ENCODE measurements at places on chromosomes 7 and 10. TPM values are rescaled to one million over a fixed set of nuclear protein-coding genes. Genes with fewer than 3 reads are reported as not detected.

DNA sequence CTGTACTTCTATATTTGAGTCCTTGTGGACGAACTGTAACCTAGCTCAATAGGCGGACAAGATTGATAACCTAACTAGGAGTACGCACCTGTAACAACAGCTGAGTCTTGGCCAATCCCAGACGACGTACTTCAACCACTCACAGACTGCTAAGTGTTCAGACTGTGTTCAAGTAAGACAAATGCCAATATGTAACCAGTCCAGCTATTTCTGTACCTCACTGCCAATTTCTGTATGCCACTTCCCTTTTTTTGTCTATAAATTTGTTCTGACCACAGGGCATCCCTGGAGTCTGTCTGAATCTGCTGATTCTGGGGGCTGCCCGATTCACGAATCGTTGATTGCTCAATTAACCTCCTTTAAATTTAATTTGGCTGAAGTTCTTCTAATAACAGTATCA lies 32.2 kb downstream of the HACD1 start:
- DNase-seq, result no peak

DNA sequence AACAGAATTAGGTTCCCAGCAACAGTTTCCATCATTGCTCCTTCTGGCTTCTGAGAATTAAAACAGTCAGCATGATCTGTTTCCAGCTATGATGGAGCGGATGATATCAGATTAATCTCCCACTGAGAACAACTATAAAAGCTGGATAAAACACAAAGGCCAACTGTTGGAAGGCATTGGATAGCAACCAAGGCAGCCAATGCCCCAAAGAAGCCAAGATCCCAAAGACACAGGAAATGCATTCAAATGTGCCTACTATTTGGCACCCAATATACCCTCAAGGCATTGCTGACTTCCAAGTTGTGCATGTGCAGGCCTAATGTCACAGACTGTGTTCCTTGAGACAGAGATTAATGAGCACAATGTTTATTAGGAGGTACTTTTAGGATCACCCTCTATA lies 259.3 kb downstream of the ARHGAP12 start:
- no peak for DNase-seq

DNA sequence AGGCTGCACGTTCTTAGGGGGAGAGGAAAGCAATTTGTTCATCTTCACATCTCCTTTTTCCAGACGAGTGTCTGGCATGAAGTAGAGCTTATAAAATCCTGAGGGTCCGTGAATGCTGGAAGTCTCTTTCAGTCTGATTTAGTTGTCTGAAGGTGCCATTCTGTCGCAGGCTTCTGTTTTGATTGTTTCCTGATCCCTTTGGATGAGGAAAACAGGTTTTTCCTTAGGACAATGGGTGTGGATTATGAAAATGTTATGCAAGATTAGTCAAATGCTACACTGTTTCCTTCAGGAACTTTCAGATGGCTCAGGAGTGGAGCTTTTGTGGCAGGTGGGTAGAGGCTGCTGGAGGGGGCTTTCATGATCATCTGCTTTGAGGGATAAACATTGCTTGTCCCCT lies at the start of gene ITPRID1:
ITPRID1 (plus strand) TSS at position 301 of the 400 bp plus-strand sequence. CDS start 38,935 bp downstream, outside the sequence.
- no peak for DNase-seq

Gene MYOZ1
- total RNA-seq, result not detected

Gene DENND2A
- total RNA-seq, result 17.4 TPM

Data from vagina (tissue), 2 donors.